AG09309 (cell line): ENCODE measurements at places on chromosomes 5 and 9.

DNA sequence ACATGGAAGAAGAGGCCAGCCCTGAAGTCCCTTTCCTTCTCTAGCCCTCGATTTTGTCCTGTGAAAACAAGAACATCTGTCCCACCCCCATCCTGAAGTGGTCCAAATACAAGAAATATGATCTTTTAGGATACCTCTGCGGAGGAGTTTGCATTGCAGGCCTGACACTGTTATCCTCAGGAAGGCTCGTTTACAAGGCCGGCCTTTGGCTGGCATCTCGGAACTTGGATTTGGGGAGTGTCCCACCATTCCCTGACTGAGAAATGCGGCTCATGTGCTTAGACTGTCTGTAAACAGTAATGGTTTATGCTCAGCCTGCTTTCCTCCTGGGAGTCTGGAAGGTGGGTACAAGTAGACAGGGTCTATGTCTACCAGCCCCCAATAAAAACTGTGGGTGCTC, 26.4 kb downstream of the WHRN start:
- DNase-seq = no peak

DNA sequence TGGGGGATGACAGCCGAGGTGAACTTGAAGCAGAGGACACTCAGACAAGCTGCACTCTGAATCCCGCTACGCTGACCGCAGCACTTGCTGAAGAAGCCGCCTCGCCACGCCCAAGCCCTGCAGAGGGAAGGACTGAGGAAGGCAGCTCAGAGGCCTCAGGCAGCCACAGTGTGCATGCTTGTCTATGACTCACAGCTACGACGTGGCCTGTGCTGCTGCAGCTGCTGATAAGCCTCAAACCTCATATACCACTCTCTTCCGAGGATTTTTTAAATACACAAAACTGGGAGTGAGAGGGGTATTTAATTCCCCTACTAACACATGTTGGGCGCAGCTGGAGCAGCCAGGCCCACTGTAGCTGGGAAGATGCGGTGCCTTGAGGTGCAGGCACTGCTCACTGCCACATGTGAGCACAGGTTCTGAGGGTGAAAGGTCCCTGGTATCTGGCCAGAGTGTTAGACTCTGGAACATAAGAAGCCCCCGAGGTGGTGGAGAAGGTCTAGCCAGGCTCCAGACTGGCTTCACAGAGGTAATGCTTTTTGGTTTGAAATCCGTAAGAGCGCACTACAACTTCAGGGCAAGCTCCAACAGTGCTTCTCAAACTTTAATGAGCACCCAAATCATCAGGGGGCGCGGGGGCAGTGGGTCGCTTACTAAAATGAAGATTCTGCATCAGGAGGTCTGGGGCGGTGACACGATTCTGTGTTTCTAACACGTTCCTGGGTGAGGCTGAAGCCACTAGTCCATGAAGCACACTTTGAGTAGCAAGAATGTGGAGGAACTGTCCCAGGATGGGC, 196.8 kb downstream of the AUH start:
- DNase-seq = peak; percentile 94

GRCh38 chr5:36610621-36611020, 4.2 kb downstream of the SLC1A3 start:
- no peak for DNase-seq

DNA sequence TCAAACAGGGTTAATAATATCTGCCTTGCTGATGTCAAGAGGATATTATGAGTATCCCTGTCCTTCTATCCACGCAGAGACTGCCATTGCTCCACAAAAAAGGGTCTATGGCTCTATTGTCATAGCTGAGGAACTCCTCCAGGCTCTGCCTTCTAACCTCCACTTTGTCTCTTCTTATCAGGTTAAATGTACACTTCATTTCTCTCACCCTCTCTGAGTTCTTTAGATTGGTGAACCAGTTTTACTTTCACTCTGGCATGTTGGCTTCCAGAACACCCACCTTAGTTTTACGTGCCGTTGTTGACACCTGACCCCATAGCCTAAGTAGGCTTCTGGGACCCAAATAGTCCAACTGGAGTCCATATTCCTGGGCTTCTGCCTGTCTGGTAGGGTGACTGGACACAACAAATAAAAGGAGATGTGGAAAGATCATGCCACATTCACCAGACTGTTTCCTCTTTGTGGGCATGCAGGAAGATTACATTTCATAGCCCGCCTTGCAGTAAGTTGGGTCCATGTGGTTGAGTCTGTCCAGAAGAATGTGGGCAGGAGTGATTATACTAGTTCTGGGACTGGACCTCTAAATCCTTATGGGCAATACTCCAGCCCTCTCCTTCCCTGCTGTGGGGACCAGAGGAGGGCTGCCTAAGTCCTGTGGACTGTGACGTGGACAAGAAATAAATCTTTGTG, 350.4 kb upstream of the CLINT1 start:
- DNase-seq = no peak

DNA sequence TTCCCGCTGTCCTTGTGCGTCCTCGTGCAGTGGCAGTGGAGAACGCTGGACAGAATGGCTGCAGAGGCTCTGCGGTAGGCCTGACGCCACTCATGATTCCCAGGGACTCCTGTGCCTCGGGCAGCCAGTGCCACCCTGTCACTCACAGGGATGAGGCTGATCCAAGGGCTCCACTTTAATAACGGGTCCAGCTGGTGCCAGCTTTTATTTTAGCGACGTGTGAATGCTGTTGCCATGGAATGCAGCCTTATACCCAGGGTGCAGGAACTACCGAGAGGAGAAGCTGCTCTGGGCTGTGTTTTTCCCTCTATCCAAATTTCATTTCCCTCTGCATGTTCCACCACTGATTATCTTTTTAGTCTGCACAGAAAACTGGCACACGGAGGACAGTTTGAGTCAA, 15.8 kb upstream of the NTNG2 start:
- no peak for DNase-seq

DNA sequence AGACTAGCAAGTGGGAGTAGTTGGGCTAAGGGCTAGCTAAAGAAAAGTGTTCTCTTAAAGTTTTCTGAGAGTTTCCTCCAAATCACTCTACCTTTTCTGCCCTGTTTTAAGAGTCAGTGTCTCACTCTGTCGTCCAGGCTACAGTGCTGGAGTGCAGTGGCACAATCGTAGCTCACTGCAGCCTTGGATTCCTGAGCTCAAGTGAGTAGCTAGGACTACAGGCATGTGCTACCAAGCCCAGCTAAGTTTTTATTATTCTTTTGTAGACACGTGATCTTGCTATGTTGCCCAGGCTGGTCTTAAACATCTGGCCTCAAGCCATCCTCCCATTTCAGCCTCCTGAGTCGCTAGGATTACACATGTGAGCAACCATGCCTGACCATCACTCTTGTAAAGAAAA, 378.9 kb downstream of the CAAP1 start:
- no peak for DNase-seq

- DNase-seq = peak; percentile 16
Observed at GRCh38 chr9:83620841-83621636, 1.9 kb upstream of the IDNK start.

DNA sequence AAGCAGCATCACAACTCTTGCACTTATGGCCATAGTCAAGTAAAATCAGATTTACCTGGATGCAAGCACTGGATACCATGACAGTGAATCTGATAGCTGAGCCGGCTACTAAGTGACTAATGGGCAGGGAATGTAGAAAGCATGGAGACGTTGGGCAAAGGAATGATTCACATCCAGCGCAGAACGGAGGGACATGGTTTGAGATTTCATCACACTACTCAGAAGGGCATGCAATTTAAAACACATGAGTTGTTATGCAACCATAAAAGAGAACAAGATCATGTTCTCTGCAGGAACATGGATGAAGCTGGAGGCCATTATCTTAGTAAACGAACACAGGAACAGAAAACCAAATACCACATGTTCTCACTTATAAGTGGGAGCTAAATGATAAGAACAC, 169.1 kb upstream of the PIK3R1 start:
- DNase-seq = peak; percentile 98

- no peak for DNase-seq
Observed at GRCh38 chr9:133239533-133240090, 30.6 kb upstream of the OBP2B start.

DNA sequence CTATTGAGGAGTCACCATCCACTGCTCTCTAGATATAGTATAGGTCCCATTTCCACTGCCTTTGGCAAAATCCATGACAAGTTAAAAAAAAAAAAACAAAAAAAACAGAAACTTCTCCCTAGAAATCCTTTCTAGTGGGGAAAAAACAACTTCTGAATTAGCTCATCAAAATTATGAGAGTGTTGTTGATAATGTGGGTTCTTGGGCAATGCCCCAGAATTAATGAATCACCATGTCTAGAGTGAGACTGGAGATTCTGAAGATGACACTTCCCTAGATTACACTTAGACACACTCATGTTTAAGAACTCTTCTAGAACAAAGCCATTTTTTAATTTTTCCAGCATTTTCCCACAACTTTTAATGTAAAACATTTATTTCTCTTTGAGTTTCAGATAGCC, 728.0 kb upstream of the C9orf72 start:
- no peak for DNase-seq

DNA sequence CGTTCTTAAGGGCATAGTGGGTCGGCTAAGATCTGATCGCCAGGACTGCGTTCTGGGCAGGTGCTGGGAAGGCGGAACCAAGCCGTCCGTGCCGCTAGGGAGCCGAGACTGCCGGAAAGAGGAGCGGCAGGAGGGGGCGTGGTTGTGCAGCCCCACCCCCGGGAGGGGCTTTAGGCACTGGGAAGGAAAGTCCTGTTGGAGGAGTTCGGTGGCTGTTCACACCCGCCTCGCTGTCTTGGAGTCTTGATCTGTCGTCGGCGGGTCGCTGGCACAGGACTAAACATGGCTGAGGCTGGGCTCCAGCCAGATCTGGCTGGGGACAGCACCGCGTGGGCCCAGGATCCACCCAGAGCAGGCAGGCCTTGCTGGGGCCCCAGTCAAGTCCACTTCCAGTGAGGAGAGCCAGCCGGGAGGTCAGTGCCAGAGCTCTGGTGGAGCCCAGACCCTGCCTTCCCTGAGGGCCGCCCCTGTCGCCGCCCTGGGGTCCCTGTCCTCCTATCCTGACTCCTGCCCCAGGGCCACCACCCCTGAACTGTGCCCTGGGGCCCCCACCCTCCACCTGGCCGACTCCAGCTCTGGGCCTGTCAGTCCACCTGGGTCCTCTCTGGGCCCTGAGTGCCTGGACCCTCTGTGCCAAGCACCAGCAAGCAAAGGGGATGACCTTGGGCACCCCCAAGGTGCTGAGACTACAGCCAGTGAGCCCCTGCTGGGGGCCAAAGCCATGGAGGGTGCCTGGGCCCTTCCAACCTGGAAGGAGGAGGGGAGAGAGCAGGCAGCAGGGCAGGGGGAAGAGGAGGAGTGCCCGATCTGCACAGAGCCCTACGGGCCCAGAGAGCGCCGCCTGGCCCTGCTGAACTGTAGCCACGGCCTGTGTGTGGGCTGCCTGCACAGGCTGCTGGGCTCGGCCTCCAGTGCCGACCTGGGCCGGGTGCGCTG, 4.5 kb downstream of the RNF208 start:
- no peak for DNase-seq

DNA sequence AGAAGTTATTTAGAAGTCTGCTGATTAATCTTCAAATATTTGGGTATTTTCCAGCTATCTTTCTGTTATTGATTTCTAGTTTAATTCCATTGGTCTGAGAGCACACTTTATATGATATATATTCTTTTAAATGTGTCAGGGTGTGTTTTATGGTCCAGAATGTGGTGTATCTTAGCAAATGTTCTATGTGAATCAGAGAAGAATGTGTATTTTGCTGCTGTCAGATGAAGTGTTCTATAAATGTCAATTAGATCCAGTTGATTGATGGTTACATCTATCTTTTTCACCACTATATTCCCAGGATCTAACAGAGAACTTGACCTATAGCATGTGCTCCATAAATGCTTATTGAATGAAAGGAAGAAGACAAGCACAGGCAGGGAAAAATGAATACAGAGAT, 17.5 kb upstream of the ERAP1 start:
- no peak for DNase-seq
